ENCODE measurements at places on chromosomes 6 and 20.

DNA sequence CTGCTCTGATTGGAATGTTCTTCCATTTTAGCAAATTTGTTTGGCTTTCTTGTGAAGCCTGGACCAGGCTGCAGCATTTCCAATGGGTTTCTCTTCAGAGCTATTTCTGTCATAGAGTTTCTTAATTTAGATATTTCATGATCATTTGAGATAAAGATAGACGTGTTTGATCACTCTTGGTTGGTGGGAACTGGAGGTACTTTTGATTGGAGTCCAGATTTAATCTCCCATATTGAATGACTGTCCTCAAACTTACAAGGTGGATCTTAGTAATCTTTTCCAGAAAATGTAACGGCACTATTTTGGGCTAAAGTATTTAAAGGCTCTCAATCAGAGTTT lies 29.2 kb downstream of the RNF144B start:
- peak; percentile 5 for DNase-seq

GRCh38 chr6:47446669-47447330 lies 30.8 kb upstream of the CD2AP start:
- DNase-seq, result no peak

DNA sequence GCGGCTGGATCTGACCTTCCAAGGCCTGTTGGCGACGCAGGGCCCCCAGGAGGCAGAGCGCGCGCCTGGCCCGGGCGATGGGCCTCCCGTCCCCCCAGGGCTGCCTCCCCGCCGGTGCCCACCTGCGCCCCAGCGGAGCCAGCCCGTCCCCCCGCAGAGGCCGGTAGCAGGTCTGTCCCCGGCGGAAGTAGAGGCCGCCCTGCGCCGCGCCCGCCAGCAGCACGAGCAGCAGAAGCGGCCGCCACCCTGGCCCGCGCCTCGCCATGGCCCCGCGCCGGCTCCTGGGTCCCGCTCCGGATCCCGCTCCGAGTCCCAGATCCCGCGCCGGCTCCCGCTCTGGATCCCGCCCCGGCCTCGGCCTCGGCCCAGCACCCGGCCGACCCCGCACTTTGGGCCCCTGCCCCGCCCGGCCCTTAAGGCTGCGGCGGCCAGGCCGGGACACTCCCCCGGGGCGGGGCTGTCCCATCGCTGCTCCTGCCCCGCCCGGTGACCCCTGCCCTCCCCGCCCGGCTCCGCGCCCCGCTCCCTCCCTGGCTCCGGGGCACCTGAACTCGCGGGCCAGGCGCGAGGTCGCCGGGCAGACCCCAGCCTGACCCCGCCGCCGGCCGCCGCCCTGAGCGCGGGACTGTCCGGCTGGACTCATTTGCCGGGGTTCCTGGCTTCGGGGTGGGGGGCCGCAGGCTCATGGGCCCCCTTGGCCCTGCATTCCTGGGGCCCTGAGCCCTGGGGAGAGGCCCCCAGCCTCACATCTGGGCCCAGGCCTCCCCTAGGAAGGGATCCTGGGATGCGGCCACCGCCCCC lies at the start of gene CTSZ:
Gene CTSZ (minus strand): TSS at position 391 of the 801 bp plus-strand sequence. CDS start 126 bp downstream, at position 265.
- DNase-seq, result peak; percentile 51

DNA sequence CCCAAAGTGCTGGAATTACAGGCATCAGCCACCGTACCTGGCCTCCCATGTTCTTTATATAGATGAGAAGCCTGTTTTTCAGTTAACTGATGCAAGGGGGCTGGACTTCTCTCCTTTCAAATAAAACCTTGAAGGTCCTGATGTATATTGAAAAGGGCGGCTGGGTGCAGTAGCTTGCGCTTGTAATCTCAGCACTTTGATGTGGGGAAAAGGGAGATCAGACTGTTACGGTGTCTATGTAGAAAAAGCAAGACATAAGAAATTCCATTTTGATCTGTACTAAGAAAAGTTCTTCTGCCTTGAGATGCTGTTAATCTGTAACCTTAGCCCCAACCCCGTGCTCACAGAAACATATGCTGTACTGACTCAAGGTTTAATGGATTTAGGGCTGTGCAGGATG lies 16.1 kb upstream of the SAMHD1 start:
- no peak for DNase-seq

GRCh38 chr20:38617011-38617829 lies 15.6 kb downstream of the ARHGAP40 start:
- DNase-seq, result no peak

DNA sequence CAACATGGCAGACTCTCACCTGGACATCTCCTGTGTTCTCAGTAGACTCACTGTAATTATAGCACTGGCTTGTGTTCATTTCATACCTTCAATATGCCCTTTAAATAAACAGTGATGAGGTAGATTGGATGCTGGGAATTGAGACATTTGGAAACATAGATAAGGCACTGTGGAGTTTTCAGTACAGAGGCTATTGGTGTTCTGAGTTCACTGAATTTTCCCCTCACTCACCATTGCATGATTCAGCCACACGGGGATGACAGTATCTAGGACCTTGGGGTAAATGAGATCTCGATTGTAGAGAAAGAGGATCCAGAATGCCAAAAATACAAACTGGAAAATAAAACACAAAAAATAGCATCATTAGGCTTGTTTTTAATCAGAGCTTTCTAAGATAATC lies 12.6 kb downstream of the ADTRP start:
- peak; percentile 29 for DNase-seq

DNA sequence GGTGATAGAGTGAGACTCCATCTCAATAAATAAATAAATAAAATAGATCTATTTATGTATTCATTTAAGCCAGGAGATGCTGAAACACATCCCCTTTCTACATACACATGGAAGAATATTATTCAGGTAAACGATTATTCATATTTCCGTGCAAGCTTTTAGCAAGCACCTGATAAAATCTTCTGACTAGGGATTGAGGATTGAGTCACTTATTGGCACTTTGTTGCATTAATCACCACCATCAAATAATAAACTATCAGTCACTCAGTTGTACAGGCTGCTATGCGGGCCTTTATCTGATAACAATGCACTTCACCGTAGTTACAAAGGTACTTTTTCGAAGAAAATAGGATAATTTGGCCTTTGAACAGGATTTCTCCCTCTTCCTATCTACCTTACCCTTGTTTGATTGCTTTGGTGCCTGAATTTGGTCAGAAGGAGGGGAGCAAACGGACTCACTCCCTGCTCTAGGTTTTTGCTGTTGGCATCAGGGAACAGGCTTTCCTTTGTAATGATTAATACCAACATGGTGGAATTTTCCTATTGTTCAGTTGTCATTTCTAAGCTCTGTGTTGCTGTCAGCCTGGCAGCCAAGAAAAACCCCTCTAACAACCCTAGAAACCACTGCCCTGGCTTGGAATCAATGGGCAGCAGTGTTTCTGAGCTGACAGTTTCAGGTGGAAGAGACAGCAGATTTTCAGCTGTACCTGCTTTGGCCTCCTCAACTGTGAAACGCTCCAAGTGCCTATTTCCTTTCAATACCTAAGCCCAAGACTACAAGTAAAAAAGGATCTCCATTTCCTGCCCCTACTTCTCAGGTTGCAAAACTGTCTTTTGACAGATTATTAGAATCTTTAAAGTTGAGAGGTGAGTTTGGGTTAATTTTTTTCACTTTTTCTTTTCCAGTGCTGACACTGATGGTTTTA lies 63.0 kb downstream of the MYB start:
- no peak for DNase-seq

DNA sequence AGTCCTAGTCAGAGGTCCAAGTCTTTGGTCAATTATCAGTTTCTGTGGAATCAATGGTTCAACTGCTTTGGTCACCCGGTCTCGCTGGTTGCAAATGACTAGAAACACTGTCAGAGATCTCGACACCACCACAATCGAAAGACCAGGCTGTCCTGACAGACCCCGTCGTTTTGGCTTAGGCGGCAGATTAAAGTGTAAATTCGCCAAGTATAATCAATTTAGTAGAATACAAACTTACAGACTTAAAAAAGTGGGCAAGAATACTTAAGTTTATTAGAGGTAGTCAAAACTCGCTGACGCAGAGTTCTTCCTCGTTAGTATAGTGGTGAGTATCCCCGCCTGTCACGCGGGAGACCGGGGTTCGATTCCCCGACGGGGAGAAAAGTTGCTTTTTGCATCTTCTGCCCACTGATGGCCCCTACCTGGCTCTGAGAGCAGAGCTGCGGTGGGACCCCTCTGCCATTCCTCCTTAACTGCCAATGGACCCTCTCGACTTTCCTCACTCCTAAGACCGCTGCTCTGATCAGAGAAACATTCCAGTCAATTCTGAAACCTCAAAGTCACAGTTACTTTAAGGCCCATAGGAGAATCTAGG lies 30.6 kb upstream of the ZNF184 start:
- peak; percentile 70 for DNase-seq

- no peak for DNase-seq
Observed at GRCh38 chr20:4802527-4802926, 80.8 kb downstream of the PRND start.

GRCh38 chr20:48070991-48071652 lies 285.8 kb upstream of the SULF2 start:
- DNase-seq, result no peak

DNA sequence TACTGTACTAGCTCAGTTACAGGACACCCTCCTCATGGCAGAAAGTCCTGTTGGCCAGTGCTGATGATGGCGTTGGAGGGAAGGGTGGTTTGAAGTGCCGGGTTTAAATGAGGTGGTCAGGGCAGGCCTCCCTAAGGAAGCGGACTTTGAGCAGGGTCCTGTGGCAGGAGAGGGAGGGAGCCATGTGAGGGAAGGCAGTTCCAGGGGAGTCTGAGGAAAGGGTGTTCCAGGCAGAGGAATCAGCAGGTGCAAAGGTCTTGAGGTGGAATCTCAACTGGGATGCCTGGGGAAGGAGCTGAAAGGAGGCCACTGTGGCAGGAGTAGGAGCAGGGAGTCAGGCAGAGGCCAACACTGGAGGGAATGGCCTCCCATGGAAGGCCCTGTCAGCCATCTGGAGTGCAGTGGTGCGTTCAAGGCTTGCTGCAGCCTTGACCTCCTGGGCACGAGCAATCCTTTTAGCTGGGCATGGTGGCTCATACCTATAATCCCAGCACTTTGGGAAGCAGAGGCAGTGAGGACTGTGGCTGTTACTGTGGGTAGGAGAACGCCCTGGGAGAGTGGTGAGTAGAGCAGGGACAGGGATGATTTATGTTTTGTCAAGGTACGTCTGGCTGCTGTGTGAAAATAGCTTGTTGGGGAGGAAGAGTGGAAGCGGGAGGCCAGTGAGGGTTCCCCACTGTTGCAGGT lies 26.2 kb downstream of the VSTM2L start:
- no peak for DNase-seq

DNA sequence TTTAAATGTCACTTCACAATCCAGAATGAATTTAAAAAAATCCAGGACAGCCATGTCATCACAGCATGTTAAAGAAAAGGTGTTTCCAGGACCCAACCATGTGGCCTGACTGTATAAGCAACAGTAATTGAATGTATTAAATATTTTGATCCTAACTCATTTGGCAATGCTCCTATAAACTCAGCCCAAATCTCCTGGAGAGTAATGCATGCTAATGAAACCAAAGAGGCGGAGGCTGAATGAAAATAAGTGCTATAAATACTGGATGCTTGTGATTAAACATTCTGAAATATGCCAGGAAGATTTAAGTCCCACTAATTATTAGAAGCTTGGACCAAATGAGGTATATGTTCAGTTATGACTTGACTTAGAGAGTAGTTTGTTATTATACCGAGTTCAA lies 486.8 kb downstream of the FRK start:
- DNase-seq, result no peak

DNA sequence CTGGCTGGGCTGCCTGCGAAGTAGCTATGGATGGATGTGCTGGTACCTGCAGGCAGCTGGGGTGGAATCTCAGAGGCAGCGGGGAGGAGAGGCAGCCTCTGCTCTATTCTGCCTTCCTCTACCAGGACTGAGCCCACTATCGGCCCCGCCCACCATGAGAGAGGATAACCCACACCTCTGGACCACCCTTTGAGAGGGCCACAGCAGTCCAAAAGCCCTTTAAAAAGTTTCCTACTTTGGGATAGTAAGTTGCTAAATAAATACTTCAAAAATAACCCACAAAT lies 36.1 kb downstream of the EZR start:
- DNase-seq, result no peak

GRCh38 chr20:40562031-40562430 lies 127.0 kb downstream of the MAFB start:
- DNase-seq, result peak; percentile 3

- no peak for DNase-seq
Observed at GRCh38 chr6:139497345-139497961, 123.0 kb upstream of the CITED2 start.

DNA sequence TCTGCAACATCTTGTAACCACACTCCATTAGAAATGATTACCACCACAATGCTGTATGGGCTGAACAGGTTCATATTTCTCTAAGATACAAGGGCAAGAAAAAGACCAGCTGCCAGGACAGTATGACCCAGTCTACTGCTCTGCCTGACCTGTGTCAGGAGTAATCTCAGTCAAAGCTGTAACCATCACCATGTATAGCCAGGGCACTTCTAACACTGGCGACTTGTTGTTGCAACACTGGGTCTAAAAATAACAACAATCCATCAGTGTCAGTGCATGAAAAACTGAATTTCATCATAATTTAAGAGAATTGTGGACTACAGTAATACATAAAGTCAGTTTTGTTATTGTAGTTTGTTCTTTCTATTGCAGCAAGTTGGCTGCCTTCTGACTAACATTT lies 738.6 kb upstream of the ADGRB3 start:
- peak; percentile 15 for DNase-seq

- peak; percentile 13 for DNase-seq
Observed at GRCh38 chr6:48744948-48745347, 634.0 kb upstream of the PTCHD4 start.

DNA sequence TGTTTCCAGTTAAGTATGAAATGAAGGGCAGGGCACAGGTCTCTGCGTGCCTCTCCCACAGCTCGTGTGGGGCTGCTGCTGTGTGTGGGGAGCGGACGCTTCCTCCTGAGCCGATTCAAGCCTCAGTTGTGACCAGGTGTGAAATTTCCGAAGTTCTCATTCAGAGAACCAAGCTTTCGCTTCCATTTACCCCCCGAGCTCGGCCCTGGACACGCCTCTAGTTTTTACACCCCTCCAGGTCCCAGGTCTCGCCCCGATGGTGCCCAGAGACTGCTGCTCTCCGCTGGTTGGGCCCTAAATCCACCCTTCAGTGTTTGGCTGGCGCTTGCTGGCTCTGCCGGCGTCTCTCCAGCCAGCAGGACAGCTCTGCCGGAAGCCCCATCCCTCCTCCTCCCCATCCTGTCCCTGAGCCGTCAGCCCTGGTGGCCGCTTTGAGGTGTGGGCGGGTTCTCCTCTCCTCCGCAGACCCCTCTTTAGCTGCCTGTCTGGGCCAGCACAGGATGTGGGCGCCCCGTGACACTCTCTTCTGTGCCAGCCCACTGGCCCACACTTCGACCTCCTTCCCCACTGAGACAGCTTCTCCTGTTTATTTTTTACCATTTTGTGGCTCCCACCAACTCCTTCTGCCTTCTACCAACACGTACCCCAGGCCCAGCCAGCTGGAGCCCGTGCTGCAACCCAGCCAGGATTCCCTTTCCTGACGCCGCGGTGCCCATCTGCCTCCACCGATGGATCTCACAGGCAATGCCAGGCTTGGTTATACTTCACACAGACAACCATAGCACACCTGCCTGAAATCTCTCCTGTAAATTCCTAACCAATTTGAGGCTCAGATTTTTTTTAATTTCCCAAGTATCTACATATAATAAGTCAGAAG lies 142.8 kb downstream of the DLL1 start:
- no peak for DNase-seq

Measured in myocyte (in vitro differentiated cells).